ENCODE measurements at places on chromosomes 7 and 10.
A peak's percentile ranks its signal among the peaks of the same experiment; 100 is the strongest.

- no peak for DNase-seq
Observed at GRCh38 chr10:15253951-15254807, 85.7 kb upstream of the NMT2 start.

- no peak for DNase-seq
Observed at GRCh38 chr7:106777674-106778299, 87.3 kb upstream of the PIK3CG start.

GRCh38 chr7:35036361-35037171 lies 719 bp downstream of the DPY19L1 start:
- DNase-seq = peak; percentile 26

DNA sequence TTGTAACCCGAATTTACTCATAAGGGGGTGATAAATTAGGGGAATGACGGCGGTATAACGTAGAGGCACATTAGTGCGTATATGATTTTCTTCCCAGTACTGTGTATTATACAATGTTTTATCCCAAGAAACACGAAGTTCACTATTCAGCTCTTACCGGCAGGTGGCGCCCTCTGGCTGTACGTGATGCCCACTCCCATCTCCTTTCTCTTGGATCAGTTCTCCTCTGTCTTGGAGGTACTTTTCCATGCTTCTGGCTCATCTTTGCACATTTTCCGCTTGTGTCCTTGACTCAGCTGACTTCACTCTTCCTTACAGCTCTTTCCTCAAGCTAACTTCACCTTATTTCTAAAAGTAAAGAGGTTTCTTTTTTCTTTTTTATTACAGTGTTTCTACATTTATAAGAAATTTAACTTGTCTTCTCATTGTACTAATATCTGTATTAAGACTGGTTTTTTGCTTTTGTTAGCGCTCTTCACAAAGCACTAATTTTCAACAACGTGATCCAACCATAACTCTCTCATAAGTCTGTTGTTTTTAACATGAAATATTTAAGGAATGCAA lies 21.3 kb downstream of the TMEM176B start:
- DNase-seq = peak; percentile 76

DNA sequence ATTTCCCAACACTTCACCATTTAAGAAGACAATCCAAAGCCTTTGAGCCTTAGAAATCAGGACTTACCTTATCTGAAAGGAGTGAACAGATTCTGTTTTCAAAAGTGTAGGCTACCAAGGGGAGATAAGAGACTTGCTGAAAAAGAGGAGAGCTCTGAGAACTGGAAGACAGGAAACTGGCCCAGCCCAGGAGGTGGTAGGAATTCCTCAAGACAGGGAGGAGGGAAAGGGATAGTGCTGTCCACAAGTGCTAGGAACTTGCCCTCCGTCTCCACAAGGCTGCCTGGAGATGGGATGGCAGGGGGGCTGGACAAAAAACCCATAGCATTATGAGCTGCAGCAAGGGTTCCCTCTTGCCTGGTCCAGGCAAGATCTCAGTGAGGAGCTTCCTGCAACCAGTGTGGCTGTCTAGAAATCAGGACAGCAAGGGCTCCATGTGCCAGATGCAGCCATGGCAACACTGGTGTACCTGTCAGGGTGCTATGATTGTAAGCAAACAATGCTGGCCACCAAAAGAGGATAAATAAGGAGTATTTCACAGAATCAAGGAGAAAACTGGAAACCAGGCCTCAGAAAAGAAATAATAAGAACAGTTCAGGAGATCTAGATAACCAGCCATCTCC lies 22.7 kb upstream of the FRMD4A start:
- DNase-seq = no peak

Measured in activated CD8-positive, alpha-beta memory T cell treated with anti-CD3 and anti-CD28 coated beads, Interleukin-2, amount 50 U/mL, for 4 hours (primary cell).